ENCODE measurements at places on chromosomes 3 and 15.

- H3K4me3 ChIP-seq = peak overlapping the region; percentile 21
- no peaks in the 10 kb centered on the region for H3K36me3 ChIP-seq
- H3K27ac ChIP-seq = no peak overlapping the region
- no peak for DNase-seq
- H3K4me1 ChIP-seq = no peaks in the 10 kb centered on the region
These were observed 40.8 kb downstream of the POLR2M start for GRCh38 chr15:57747206-57747896.

DNA sequence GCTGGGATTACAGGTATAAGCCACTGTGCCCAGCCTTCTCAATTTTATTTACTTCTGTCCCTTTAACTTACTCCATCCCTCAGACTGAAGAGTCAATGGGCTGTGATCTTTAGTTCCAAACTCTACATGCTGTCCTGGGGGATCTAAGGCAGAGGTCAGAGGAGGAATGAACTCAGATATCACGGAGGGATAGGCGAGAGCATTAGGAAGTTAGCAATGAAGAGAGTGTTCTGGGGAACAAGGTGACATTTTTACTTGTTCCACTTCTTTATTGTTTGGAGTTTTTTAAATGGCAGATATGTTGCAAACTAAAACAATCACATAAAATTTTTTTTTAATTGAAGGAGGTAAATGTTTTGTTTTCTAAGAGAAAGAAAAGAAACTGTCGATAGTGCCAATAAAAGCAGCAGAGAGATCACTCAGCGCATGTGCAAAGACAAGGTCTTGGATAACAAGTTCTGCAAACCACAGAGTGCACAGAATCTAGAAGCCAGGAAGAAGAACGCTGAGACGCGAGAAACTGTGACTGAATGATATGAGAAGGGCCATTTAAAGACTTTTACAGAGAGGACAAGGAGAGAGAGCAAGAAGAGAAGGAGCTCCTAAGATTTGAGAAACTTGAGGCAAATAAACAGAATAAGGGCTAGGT, 10.8 kb upstream of the CA12 start:
- H3K4me1 ChIP-seq = no peaks in the 10 kb centered on the region
- H3K27me3 ChIP-seq = no peaks in the 10 kb centered on the region
- no peak overlapping the region for H3K4me3 ChIP-seq
- no peak overlapping the region for H3K27ac ChIP-seq

GRCh38 chr15:29018120-29018805, 132.5 kb downstream of the APBA2 start:
- no peaks in the 10 kb centered on the region for H3K27me3 ChIP-seq
- H3K27ac ChIP-seq = no peak overlapping the region
- no peak overlapping the region for H3K4me3 ChIP-seq
- no peaks in the 10 kb centered on the region for H3K36me3 ChIP-seq
- DNase-seq = no peak
- H3K4me1 ChIP-seq = no peaks in the 10 kb centered on the region

DNA sequence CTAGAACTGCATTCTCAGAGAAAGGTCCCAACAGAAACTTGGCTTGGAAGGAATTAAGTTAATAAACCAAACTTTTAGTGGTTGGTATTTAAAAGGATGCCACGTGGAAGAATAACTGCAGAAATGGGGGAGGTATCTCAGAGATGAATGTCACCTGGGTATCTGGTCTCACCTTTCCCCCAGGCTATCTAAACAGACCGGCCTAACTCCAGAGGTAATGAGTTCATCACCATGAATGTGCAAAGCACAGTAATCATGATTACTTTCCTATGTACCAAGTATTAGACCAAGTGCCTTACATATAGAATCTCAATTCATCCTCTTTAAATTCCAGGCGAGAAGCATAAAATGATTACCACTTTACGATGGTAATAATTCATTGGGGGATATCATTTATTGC, 80.8 kb downstream of the FBN1 start:
- H3K36me3 ChIP-seq = no peaks in the 10 kb centered on the region
- H3K4me1 ChIP-seq = no peaks in the 10 kb centered on the region
- no peaks in the 10 kb centered on the region for H3K27me3 ChIP-seq
- DNase-seq = no peak

DNA sequence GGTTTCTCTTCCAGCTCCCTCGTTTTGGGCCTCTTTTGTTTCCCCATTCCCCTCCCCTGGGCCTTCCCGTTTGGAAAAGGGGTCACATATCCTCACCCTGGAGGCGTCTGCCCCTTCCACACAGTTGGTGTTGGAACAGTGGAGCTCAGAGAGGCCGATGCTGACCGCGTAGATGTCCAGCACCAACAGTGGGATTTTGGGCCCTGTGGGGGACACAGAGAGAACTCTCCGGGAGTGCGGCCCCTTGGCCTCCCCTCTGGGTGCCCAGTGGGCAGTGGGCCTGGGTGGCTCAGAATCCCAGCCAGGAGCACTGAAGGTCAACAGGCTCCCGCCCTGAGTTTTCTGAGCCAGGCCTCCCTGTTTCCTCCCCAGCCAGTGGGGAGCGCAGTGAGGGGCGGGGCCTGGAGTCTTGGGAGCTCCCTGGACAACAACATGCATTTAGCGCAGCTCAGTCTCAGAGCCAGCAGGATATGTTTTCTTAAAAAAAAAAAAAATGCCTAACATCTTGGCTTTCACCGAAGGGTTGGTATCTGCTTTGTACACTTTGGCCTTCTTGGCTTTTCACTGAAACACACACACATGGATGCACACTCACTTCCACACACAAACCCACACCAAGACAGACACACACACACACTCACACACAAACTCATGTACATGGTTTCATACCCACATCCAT, 670 bp upstream of the ISLR start:
- peak overlapping the region; percentile 69 for H3K27ac ChIP-seq
- H3K4me3 ChIP-seq = no peak overlapping the region
- H3K4me1 ChIP-seq = no peaks in the 10 kb centered on the region
- H3K36me3 ChIP-seq = no peaks in the 10 kb centered on the region
- no peaks in the 10 kb centered on the region for H3K27me3 ChIP-seq

- H3K4me1 ChIP-seq = peaks cover 5% of the 10 kb centered on the region
- no peak overlapping the region for H3K4me3 ChIP-seq
- no peak overlapping the region for H3K27ac ChIP-seq
- no peak for DNase-seq
- H3K36me3 ChIP-seq = no peaks in the 10 kb centered on the region
- no peaks in the 10 kb centered on the region for H3K27me3 ChIP-seq
These were observed 116.6 kb downstream of the SLCO3A1 start for GRCh38 chr15:91970142-91970541.

- no peak overlapping the region for H3K27ac ChIP-seq
- H3K4me3 ChIP-seq = no peak overlapping the region
- no peaks in the 10 kb centered on the region for H3K36me3 ChIP-seq
- no peaks in the 10 kb centered on the region for H3K27me3 ChIP-seq
- no peaks in the 10 kb centered on the region for H3K4me1 ChIP-seq
These were observed 653.6 kb downstream of the NLGN1 start for GRCh38 chr3:174051191-174051590.

All from Peyer's patch (tissue), 4 donors.